ENCODE measurements at places on chromosomes 12 and 14. TPM values are rescaled to one million over a fixed set of nuclear protein-coding genes. Genes with fewer than 3 reads are reported as not detected.

- no peak for DNase-seq
Observed at GRCh38 chr14:39025250-39025809, 77.7 kb downstream of the SEC23A start.

DNA sequence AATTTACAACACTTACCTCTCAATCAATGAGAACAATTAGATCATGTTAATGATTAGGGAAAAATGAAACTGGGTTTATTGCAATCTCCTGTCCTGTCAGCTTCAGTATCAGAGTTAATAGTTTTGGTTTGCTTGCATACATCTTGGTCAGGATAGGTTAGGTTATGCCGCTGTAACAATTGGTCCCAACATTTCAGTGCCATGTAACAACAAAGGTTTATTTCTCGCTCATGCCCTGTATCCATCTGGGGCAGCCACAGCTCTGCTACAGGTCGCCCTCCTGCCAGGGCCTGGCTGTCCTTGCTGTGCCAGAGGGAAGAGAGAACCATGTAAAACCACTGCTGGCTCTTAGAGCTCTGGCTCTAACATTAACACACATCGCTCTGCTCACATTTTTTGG, 30.5 kb upstream of the SPTLC2 start:
- DNase-seq, result no peak

GRCh38 chr14:42911642-42912041, 1305.0 kb downstream of the LRFN5 start:
- no peak for DNase-seq

GRCh38 chr14:93960108-93960475, 16.3 kb downstream of the ASB2 start:
- no peak for DNase-seq

Gene ZBTB1
- 40.8 TPM for total RNA-seq

DNA sequence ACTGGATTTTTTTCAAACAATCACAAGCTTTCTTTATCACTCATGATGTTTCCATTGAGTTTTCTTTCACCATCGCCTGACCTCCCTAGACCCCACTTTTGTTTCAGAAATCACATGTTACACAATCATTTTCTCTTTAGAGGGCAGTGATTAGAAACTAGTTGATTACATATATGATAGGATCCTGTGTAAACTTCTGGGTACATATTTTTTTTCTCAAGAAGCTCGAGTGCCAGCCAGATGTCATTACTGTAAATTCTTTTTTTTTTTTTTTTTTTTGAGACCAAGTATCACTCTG, 62.4 kb upstream of the PSMA6 start:
- DNase-seq, result no peak

Gene RTN1
- total RNA-seq, result under 0.01 TPM

DNA sequence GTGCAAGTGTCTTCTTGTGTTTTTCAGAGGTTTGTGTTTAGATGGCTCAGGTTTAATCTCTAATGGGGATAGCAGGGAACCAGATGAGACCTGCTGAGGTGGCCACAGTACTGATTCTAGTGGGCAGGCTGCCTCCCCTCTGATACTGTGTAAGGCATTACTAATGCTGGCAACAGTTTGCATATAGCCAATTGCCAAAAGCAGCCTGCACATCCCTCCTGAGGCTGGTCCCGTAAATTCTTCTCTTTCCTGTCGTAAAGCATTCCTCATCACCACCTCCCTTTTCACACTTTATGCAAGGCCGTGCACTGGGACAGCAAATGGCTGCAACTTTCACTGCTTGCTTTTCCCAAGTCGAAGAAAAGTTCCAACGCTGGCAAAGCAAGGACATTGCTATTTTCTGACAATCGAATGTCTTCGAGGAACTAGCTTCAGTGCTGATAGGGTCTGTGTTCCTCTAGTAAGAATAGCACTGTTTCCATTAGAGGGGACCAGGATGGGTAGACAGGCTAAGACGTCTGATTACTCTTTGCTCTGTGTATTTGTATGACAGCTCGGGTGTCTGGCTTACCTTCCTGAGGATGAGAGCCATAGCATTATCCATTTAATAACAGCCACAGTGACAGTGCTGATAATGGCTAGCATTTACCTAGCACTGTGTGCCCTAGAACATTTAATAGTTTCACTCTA, 178.2 kb upstream of the HIF1A start:
- DNase-seq, result no peak

Gene TNFRSF1A
- 71.4 TPM for total RNA-seq

DNA sequence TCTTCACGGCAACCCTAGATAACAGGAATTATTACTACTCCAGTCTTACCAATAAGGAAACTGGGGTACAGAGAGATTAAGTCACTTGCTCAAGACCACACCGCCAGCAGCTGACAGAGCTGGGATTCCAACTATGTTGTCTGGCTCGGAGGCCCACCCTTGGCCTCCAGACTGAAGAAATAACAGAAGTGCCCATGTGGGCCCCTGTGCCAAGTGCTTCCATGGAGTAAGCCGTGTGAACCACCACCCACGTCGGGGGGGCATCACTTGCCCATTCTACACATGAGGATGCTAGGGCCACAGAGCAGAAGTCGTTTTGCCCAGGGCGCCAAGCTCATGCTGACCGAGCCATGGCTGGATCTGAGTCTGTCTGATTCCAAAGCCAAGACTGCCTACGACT, 926 bp upstream of the CMKLR1 start:
- DNase-seq, result no peak
